Transverse colon (tissue), 4 donors: ENCODE measurements at places on chromosomes 6 and 20. TPM values are rescaled to one million over a fixed set of nuclear protein-coding genes. Genes with fewer than 3 reads are reported as not detected.

- no peak for DNase-seq
- H3K4me1 ChIP-seq, result no peaks in the 10 kb centered on the region
- H3K27ac ChIP-seq, result no peak overlapping the region
- H3K36me3 ChIP-seq, result no peaks in the 10 kb centered on the region
- H3K27me3 ChIP-seq, result no peaks in the 10 kb centered on the region
- H3K4me3 ChIP-seq, result no peak overlapping the region
Observed at GRCh38 chr6:25913741-25914140, 16.8 kb downstream of the SLC17A2 start.

- DNase-seq, result no peak
- H3K4me1 ChIP-seq, result no peaks in the 10 kb centered on the region
- no peak overlapping the region for H3K4me3 ChIP-seq
- no peak overlapping the region for H3K27ac ChIP-seq
- H3K27me3 ChIP-seq, result no peaks in the 10 kb centered on the region
- no peaks in the 10 kb centered on the region for H3K36me3 ChIP-seq
Observed at GRCh38 chr20:41657655-41658054, 39.5 kb upstream of the CHD6 start.

GRCh38 chr20:52461582-52461981, 270.0 kb upstream of the ZFP64 start:
- no peaks in the 10 kb centered on the region for H3K4me1 ChIP-seq
- peaks cover 10% of the 10 kb centered on the region for H3K27me3 ChIP-seq
- H3K4me3 ChIP-seq, result no peak overlapping the region
- no peaks in the 10 kb centered on the region for H3K36me3 ChIP-seq
- H3K27ac ChIP-seq, result no peak overlapping the region

DNA sequence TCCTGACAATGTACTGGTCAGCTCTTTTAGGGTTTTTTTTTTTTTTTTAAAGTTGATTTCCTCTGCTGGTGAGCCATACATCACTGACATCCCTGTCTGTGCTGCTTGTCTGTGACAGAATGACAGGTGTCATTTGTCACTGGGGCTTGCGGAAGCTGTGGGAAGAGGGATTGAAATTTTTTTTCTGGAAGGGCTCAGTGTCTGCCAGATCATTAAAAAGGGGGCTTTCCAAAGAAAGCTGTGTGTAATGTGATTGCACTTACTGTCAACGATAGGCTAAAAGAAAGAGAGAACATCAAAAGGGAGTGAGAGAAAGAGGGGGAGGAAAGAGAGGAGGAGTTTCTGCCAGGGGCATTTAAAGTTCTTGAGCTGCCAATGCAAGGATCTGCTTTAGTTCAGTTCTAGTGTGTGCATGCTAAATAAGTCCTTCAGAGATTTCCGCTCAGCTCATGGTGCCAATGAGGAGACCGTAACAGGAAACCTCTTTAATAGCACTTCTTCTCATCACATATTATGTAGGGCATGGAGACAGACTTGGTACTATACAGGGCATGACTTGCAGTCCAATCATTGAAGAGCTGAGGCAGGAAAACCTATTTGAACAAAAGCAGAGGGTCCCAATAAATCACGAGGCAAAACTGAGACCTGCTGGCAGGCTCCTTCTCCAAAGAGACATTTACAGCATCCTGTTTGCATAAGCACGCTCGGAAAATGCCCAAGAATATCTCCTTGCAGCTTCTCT, 177.2 kb downstream of the TSHZ2 start:
- H3K4me1 ChIP-seq, result peaks cover 13% of the 10 kb centered on the region
- no peaks in the 10 kb centered on the region for H3K36me3 ChIP-seq
- H3K27ac ChIP-seq, result no peak overlapping the region
- H3K27me3 ChIP-seq, result no peaks in the 10 kb centered on the region

DNA sequence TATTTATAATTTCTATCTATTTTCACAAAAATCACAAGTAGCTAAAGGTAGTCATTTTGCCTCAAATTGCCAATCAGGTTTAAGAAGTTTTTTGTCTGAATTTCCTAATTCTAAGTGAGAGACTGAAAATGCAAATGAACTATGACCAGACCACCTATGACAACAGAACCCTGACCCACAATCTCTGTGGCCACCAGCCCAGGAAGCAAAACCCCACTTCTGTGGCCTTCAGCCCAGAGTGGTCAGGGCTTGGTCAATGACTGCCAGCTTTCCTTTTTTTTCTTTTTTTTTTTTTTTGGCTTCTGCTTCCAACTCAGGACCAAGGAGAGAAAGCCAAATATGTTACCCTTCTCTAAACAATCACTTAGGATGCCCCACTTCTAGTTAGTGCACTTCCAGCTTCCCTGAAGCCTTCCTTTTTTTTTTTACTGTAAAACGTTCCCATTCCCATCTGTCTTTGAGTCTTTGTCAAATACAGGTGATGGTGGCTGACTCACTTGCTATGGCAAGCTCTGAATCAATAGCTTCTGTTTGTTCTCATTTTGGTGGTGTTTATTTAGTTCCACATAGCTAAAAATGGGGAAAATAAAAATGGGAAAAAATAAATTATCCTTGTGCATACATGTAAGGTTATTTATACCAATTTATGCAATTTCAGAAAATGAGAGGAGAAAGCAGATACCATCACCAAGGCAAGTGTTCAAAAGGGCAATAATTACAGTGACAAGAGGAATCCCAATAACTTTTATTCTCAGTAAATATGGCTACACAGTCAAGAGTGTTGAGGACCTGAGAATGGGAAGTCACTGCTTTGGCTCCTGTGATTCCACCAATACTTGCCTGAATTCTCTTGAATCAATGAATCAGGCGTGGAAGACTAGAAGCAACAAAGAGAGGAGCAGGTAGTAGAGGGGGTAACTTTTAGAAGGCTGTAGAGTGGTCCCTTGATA, 170.3 kb upstream of the PDE7B start:
- H3K4me1 ChIP-seq, result no peaks in the 10 kb centered on the region
- no peaks in the 10 kb centered on the region for H3K36me3 ChIP-seq
- H3K27ac ChIP-seq, result no peak overlapping the region
- H3K27me3 ChIP-seq, result no peaks in the 10 kb centered on the region
- no peak for DNase-seq

DNA sequence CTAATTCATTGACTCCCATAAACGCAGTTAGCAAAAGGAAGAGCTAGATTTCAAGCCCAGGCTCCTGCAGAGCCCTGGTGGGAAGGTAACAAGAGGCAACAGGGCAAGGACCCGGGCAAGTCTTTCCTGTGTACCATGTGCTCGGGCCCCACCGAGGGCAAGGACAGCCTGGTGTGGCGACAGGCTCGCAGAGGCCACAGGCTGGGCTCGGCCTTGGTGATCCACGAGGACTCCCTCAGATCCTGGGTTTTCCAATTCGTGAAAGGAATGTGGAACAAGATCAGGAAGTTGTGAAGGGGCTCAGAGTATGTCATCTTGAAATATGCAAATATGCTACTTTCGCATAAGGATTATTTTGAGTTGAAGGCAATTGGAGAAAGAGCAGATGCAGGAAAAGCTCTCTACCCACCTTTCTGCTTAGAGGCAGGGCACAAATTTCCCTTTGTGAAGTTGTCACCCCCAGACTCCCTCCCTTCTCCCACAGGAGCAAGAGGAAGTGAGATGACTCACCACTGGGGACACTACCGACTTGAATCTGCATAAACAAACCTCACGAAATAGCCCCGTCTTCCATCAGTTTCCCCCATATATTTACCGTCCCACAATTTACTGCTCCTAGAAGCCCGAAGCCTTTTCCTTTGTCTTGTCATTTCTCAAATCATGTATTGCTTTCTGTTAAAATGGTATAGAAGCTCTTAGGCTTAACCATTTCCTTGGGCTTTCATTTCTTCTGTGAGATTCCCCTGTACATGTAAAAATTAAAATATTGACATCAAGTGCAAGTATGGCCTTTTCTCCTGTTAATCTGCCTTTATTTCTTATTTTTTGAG, 79.0 kb downstream of the PSMG4 start:
- no peaks in the 10 kb centered on the region for H3K27me3 ChIP-seq
- H3K36me3 ChIP-seq, result no peaks in the 10 kb centered on the region

DNA sequence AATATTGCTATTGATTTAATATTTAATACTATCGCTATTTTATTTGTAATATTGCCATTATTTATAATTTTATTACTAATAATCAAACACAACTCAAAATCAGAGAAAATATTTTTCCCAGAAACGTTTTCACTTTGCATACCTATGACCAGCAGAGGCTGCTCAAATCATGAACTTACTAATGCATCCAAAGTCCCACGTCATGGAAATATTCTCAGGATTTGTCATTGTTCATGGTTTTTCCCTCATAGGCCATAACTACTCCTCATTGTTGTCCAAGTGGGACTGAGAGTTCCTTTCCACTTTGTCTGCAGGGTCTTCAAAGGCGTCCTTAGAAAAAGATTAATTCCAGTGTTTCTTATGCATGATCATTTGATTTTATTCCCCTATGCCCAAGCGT, 344.8 kb downstream of the THBS2 start:
- H3K4me1 ChIP-seq, result no peaks in the 10 kb centered on the region
- DNase-seq, result no peak
- no peaks in the 10 kb centered on the region for H3K27me3 ChIP-seq
- H3K4me3 ChIP-seq, result no peak overlapping the region
- no peaks in the 10 kb centered on the region for H3K36me3 ChIP-seq

GRCh38 chr6:112665114-112665513, 318.0 kb downstream of the RFPL4B start:
- H3K27me3 ChIP-seq, result no peaks in the 10 kb centered on the region
- H3K4me3 ChIP-seq, result no peak overlapping the region
- H3K27ac ChIP-seq, result no peak overlapping the region
- no peaks in the 10 kb centered on the region for H3K4me1 ChIP-seq
- no peaks in the 10 kb centered on the region for H3K36me3 ChIP-seq

DNA sequence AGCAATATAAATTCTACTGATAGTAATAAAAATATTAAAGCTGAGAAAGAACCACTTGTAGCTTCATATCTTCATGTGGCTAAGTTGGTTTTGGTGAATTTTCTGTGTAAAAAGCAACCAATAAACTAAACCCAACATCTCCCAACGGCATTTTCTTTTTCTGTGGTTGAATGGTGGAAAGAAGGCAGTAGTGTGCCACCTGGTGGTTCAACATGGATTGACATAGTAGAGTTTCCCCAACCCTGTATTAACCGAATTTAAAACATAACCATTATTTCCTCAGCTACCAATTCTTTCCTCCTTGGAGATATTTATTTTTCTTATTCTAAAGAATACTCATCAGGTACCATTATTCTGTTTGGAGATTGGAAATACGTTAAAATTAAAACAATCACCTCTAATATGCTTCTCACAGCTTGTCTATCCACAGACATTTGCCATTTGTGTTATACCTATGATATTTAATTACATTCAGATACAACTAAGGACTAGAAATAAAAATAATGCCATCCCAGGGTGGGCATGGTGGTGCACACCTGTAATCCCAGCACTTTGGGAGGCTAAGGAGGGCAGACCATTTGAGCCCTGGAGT, 117.1 kb upstream of the EEF1E1 start:
- peaks cover 5% of the 10 kb centered on the region for H3K27me3 ChIP-seq
- H3K27ac ChIP-seq, result no peak overlapping the region
- no peak overlapping the region for H3K4me3 ChIP-seq

- no peaks in the 10 kb centered on the region for H3K36me3 ChIP-seq
- H3K4me1 ChIP-seq, result peaks cover 4% of the 10 kb centered on the region
- no peaks in the 10 kb centered on the region for H3K27me3 ChIP-seq
- no peak overlapping the region for H3K4me3 ChIP-seq
Observed at GRCh38 chr6:150301846-150302519, 66.8 kb upstream of the IYD start.

DNA sequence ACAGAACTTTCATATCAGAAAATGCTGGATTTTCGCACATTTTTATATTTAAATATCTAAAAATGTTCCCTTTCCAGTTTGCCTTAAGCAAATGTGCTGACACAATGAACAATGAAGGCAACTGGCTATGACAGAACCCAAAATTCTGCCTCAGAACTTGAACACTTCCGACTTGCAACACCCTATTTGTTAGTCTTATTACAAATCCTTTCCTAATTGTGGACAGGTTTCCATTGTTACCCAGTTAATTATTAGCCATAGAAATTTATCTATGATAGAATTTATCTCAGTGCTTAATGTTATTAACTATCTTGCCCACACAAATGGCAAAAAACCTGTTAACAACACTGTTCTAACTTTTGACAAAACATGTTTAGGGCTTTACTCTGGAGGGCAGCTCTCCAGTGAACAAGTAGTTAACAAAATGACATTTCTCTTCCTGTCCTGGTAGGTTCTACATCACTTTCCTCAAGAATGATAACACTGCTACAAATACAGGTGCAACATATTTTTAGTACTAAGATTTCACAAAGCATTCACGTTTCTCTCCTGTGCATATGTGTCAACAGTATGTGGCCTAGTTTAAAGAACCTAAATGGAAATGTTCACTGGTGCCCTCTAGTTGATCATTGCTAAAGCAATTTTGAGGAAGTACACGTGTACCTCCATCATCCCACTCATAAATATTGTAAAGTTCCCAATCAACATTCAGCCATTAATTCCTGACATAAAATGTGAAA, 58.4 kb downstream of the HIVEP2 start:
- H3K27ac ChIP-seq, result peak overlapping the region; percentile 32
- H3K4me3 ChIP-seq, result no peak overlapping the region
- H3K36me3 ChIP-seq, result no peaks in the 10 kb centered on the region

ARFGEF3 gene
- 17.1 TPM for total RNA-seq

DDR1 gene
- 249 TPM for total RNA-seq

MROH8 gene
- total RNA-seq, result 4.0 TPM

GRM1 gene
- not detected for total RNA-seq

PRIM2 gene
- total RNA-seq, result 25.8 TPM

CPNE1 gene
- 225 TPM for total RNA-seq

BEND3 gene
- total RNA-seq, result 4.9 TPM

CDH26 gene
- not detected for total RNA-seq
